ENCODE measurements at places on chromosomes 7 and 10.

GRCh38 chr10:113111260-113111659, 161.2 kb downstream of the TCF7L2 start:
- DNase-seq, result no peak

GRCh38 chr7:28858206-28858605, 99.9 kb downstream of the TRIL start:
- peak; percentile 78 for DNase-seq

GRCh38 chr7:129225206-129225930, 538 bp downstream of the AHCYL2 start:
- peak; percentile 32 for DNase-seq

- DNase-seq, result no peak
Observed at GRCh38 chr7:127997226-127997922, 33.9 kb downstream of the LRRC4 start.

- DNase-seq, result peak; percentile 87
Observed at GRCh38 chr10:74011770-74012169, 13.9 kb downstream of the VCL start.

- no peak for DNase-seq
Observed at GRCh38 chr10:113780681-113781250, 29.3 kb downstream of the PLEKHS1 start.

DNA sequence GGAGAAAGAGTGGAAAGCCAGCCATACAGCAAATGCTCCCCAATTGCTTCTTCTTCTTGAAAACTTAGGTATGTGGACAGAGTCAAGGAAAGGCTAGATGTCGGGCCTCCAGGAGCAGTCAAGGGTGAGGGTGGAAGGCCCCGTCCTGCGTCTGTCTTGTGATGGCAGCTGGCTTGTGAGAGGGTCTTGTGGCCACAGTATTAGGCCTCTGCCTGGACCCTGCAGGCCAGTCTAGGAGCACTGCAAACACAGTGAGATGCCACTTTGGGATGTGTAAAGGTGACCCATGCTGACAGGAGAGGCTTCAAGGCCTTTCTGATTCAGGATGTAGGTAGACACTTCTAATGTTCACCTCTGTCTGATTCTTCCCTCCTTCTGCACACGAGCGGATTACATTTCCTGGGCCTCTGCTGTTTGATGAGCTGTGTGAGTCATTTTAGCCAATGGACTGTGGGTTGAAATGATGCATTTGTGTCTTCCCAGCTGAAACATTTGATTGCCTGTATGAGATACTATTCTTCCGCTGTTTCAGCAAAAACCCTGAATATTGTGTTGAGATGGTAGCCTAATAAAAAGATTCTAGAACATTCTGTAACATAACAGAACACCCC, 135.4 kb downstream of the EMX2 start:
- DNase-seq, result no peak

Measured in HCEC 1CT (cell line).